DMS53 (cell line): ENCODE measurements at places on chromosomes 4 and X.

DNA sequence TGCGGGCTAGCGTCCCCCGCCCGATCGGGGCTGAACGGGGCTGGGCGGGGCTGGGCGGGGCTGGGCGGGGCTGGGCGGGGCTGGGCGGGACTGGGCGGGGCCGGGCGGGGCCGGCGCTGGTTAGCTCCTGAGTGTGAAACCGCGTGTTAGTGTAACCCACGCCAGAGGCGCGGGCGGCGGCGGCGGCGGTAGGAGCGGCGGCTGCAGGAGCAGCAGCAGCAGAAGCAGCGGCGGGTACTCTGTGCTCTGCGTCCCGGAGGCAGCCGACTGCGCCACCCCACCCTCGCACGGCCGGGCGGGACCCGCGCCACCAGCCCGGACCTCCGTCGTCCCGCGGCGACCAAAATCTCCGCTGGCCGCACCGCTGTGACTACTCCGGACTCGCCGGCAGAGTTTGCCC lies 128.1 kb downstream of the LAS1L start:
- DNase-seq: no peak

DNA sequence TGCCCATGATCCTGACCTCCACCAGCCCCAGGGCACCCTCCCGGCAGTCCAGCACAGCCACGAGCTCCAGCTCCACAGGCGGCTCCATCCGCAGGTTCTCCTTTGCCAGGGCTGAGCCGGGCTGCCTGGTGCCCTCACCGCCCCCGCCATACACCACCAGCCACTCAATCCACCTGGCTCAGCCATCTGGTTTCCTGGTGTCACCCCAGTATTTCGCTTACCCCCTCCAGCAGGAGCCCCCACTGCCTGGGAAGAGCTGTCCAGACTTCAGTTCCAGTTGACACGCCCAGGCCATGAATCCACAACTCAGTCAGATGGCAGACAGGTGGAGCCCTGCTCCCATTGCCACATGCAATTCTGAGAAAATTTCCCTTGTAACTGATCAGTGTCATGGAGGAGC lies 3.9 kb downstream of the SHISA3 start:
- DNase-seq: peak; percentile 55

DNA sequence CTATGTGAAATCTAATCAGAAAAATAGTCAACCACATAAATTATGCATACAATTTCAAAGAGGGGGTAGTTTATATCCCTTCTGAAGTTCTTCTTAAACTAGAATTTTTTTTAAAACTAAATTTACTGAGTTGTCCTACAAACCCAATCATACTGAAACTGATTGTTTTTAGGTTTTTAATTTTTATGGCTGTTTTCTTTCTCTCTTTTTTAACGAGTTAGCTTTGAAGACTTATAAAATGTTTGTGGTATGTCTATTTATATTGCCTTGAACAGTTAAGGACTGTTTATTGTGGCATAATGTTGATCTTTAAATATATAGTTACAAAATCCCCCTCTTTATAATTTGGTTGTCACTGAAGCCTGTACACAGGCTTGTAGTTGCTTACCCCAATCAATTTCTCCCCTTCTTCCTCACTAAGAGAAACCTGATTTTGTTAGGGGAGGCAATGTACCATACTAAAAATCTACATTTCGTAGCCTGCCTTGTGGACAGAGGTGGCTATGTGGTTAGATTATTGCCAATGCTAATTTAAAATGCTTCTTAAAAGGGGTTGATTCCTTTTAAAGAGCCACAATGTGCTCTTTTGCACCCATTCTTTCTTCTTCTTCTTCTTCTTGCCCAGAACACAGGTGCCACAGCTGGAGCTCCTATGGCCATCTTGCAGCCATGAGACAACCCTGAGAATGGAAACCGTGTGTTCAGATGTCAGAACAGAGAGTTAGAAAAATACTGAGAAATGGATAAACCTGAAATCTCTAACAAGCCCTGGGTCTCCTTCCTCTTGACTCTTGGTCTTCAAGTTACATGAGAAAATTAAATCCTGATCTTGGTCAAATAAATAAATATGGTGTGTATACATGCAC lies 102.7 kb upstream of the ZNF827 start:
- DNase-seq: no peak

GRCh38 chr4:116870686-116871085 lies 214.7 kb downstream of the TRAM1L1 start:
- no peak for DNase-seq

DNA sequence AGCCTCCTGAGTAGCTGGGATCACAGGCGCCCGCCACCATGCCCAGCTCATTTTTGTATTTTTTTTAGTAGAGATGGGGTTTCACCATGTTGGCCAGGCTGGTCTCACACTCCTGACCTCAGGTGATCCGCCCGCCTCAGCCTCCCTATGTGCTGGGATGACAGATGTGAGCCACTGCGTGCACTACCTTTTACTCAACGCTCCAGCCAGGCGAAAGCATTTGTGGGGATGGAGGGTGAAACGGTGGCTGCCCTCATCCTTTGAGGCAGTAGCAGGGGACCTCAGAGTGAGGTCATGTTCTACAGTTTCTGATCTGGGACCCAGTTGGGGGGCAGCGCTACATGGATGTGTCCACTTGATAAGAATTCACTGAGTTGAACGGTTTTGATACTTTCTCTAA lies 65.8 kb upstream of the GPR78 start:
- DNase-seq: no peak

- no peak for DNase-seq
Measured at GRCh38 chr4:113450295-113451080, 311.1 kb downstream of the CAMK2D start.
